Muscle of arm (tissue), 14 donors: ENCODE measurements at places on chromosomes 11 and 22. TPM values are rescaled to one million over a fixed set of nuclear protein-coding genes. Genes with fewer than 3 reads are reported as not detected.

DNA sequence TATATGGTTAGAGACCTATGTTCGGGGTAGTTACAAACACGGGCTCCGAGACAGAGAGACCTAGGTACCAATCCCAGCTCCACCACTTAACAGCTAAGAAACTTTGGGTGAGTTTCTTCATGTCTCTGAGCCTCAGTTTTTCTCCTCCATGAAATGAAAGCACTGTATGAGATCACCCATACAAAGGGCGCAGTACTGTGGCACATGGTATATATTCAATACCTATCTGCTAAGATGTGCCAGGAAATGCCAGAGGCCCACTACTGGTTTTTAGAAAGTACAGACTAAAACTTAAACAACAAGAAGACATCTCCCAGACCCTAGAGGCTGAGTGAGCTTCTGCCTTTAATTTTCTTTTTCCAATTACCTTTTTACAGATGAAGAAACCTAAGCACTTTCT lies 69.5 kb downstream of the SLC1A2 start:
- DNase-seq = no peak

DNA sequence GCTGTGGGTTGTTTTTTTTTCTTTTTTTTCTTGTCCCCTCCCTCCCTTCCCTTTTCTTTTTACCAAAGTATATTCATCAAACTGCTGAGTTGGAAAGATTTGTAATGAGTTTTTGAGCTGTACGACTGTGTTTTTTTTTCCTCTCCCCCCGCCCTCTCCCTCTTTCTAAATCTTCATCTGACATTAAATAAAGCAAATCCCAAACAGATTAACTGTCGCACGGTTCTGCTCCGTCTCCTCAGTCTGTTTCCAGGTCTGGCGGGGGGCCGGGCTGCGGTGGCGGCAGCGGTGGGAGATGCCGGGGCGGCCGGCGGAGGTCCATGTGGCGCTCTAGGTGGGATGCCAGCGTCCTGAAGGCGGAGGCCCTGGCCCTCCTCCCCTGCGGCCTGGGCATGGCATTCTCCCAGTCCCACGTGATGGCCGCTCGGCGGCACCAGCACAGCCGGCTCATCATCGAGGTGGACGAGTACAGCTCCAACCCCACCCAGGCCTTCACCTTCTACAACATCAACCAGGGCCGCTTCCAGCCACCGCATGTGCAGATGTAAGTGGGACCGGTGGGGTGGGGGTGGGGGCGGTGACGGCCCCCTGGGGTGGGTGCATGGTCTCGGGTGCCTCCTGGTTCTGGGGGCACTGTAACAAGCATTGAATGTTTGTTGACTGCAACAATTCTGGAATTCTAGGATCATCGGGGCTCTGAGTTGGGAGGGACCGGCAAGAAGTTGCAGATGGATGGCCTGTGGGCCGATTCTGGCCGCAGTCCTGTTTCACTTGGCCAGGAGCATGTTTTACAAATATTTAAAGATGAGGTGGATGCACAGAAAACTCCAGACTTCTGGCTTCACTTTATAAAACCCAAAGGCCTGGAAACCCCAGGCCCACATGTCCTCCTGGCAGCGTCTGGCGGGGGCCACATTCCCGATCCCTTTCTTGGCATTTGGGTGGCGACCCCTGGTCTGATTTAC lies 13.1 kb downstream of the MPPED1 start:
- DNase-seq = peak; percentile 59

The CRYBB2 gene
- polyA plus RNA-seq = not detected

DNA sequence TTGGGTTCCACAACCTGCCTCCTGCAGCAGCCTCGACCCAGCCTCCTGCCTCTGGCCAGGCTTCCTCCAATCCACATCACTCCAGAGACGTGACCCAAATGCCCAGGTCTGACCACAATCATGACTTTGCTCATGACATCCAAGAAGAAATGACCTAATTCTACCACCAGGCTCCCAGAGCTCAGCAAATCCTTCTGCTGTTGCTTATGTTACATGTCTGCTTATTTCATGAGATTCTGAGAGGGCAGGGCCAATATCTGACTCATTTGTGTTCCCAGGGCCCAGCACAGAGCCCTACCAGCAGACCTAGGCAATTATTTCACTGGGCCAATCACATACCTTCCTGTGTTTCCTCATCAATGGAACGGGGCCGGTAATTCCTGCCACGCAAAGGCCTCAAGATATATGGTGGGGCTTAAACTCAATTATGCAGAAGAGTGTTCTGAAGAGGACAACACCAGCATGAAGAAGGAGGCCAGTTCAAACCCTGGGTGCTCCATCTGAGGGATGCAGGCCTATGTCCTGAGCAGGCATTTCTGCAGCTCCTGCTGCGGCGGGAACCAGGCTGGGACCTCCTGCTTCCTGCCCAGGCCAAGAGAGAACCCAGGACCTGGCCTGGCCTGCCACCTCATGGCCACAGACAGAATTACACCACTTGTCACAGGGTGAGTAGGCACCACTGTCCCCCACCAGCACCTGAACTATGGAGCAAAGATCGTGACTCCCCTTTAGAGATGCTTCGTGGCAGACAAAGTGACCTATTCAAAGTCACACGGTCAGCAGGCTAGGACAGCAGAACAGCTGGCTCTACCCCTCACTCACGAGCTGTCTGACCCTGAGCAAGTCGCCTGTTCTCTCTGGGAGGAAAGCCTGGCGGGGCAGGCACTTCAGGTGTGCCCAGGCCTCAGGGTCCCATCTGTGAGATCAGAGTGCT lies 5.9 kb downstream of the CENPM start:
- DNase-seq = peak; percentile 84

DNA sequence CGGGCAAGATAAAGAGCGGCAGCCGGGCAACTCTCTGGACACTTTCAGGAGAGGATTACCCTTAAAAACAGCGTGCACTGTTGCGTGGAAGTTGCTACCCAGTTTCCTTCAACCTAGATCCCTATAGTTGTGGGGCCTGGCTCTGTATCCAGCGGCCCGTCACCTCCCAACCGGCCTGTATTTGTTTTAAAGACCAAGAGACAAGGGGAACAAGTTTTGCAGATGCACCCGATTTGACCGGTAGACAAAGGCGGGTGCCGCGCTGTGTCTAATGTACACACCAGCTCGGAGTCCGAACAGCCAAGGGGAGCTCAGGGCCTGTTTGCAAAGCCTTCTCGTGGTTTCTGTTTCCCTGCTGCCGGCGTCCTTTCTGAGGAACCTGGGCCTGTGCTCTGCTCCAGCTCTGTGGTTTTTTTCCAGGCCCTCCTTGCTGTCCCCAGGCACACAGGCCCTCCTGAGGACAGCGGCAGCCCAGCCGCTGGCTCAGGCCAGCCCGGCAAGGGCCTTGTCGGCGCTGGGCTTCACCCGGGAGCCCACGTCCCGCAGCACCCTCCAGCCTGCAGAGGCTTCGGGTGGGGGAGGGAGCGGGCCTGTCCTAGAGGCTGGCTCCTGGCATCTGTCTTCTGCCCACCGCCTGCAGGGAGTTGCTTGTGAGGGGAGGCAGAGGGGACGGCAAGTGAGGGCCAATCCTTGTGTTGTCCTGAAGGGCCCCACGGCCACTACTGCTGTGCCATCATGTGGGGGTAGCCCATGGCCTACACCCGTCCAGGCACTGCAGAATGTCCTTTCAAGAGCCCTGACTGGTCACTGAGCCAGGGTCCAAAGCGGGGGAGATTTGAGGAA lies 1.4 kb downstream of the TBX1 start:
- DNase-seq = no peak

DNA sequence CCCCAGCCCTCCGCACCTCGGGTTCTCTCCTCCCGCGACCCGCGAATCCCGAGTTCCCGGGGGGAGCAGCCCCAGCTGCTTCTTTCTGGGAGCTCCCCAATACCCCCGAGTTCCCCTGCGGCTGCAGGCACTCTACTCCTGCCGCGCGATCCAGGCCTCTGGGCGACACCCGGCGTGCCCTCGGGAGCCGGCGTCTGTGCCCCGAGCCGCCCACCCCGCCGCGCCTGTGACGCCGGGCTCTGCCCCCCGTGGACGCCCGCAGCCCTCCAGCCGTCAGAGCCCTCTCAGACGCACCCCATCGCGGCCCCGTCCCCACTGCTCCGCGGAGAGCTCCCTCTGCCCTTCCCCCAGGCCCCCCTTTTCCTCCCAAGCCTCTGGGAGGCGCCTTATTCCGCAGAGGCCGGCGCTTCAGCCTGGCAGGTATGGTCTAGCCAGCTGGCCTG lies 422 bp downstream of the GLB1L2 start:
- DNase-seq = no peak

GRCh38 chr11:72821920-72822799 lies 7.9 kb downstream of the ATG16L2 start:
- peak; percentile 92 for DNase-seq

GRCh38 chr22:20428496-20429253 lies 8.9 kb downstream of the SCARF2 start:
- no peak for DNase-seq

DNA sequence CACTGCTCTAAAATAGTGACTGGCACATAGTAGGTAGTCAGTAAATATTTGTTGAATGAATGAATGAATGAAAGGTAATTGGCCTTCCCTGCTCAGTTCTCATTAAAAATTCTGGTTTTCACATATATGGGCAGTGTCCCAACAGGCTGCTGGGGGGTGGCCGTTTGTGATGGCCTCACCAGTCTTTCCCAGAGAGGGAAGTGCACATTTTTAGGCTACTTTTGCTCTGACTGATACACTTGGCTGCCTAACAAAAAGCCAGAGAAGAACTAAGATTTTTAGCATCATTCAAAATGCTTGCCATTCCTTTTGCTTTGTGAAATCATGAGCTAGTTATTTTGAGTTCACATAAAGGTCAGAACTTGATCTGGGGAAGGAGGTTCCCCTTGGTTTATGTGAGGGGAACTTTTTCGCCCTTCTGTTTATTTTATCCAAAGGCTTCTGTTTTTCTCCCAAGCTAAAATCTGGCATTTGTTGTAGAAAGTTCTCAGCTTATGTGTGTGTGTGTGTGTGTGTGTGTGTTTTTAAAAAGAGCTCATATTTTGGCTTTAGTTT lies 83.1 kb downstream of the PTPRJ start:
- peak; percentile 71 for DNase-seq

GRCh38 chr22:31082606-31083376 lies 1.7 kb downstream of the SMTN start:
- DNase-seq = no peak
